Central memory CD4-positive, alpha-beta T cell (primary cell): ENCODE measurements at places on chromosomes 1 and 21.

DNA sequence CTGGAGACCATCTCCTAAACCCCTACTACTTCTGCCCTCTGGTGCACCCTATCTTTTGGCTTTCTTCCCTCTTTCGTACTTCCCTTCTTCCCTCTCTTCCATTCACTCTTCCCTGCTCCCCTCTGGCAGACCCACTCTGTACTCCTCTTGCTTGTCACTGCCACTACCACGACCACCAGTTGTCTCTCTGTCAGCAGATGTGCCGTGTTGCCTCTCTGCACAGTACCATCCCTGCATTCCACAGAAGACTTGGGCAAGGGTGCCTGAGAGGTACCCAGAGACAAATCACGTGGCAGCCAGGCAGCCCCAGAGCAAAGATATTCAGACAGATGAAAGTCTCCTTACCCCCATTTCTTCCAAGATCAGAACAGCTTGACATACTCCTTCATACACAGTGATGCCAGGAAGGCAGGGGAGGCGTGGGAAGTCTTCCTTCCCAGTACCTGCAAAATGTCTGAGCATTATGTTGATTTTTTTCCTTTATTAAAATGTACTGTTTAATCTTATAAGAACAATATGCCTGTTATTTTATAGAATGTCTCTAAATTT lies 15.0 kb downstream of the CAMSAP2 start:
- DNase-seq = no peak

DNA sequence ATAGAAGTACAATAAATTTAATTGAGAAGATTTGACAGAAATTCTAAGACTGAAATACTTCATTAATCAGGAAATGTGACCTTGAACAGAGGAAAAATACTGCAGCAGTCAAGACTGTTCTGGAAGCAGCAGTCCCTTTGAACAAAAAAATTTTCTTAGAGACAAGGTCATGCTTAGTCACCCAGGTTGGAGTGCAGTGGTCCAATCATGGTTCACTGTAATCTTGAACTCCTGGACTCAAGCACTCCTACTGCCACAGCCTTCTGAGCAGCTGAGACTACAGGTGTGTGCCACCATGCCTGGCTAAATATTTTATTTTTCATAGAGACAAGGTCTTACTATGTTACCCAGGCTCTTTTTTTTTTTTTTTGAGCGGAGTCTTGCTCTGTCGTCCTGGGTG lies 1.9 kb upstream of the CCDC30 start:
- no peak for DNase-seq

DNA sequence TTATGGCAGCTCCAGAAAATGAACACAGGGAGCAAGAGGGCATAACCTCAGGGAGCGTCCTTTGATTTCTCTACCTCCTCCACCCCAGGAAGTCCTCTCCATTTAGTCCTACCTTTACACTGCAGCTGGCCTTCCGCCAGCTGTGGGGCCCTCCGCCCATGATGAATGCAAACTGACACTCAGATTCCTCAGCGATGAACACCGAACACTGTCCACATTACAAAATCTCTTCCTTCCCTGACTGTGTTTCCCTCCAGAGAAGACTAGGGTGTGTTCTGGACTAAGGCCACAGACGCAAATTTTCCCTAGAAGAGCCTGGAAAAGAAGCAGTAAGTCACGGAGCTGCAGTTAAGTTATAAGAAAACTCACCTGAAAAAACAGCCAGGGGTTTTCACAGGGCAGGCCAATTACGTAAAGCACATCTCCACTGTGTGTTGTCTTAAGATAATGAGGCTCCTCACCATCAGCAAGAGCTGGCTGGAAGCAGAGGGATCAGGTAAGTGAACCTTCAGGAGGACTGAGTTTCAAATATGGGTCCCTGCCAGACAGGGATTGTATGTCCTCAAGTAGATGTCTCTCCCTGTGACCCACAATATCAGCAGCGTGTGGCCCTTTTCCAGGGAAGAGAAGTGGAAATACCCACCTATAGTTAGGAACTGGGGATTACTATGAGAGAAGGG lies 46.3 kb upstream of the ATP1B1 start:
- DNase-seq = no peak

DNA sequence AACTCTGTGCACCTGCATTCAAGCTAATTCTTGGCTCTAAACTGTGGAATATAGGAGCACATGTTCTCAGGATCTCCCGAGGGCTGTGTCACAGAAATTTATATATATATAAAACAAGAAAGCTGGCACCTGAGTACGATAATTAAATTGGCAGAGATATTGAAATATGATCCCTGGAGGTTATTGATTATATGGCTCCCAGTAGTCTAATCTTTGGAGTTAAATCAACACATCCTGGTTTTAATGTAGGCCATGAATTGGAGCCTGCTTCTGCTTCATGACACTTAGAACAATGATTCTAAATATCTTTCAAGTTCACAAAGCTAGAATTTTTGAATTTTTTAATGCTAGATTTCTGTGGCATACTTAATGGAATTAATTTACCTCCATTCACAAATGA lies 84.3 kb downstream of the CTH start:
- no peak for DNase-seq

- DNase-seq = peak; percentile 50
Observed at GRCh38 chr1:62437273-62437940, 558 bp downstream of the USP1 start.

DNA sequence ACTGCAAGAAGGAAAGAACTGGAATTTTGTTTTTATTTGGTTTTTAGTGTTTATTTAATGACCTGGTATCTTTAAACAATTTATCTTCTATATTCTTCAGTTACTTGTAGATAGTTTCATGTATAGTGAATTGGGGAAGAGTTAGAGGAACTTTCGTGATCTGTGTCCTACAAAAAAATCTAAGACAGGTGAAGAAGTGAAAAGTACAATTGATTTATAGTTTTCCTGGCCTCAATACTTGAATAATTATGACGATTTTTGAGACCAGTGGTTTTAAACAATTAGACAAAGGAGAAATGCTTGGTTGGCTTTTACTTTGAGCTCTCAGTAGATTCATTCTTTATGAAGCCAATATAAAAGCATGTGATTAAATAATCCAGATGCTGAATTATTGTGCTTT lies 7.5 kb downstream of the MIER1 start:
- DNase-seq = no peak

- DNase-seq = no peak
Observed at GRCh38 chr1:44947063-44947773, 39.2 kb downstream of the EIF2B3 start.

- no peak for DNase-seq
Observed at GRCh38 chr1:153262462-153263157, 3.1 kb downstream of the LORICRIN start.

DNA sequence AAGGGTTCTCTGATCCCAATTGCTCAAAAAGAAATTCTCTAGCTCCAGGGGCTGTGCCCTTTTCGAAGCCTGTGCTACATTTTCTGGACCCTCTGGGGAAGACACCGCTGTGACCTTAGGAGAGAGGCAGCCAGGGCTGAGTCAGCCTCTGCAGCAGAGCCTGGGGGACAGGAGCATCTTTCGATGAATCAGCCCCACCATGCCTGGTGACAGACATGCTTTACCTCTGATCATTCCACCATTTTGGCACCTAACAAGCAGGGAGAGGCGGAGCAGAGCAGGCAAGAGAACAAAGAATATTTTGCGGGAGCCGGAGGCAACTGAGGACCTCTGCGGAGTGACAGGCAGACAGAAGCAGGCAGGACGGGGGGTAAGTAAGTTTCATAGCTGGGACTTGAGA lies 84.9 kb downstream of the VWA5B1 start:
- DNase-seq = no peak

DNA sequence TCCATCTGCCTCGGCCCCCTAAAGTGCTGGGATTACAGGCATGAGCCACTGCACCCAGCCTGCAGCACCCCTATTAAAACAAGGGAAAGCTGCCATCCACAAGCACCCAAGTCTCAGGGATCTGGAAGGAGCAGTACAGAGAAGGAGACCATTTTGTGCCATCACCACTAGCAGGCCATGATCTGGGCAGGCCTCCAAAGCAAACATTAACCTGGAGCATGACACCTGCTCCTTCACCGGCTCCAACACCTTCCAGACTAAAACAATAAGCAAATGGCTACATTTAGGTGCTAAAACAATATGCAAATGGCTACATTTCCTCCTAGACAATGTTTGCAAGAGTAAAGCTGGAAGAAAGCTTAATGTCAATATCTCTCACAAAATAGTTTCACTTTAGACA lies 16.7 kb downstream of the MEAF6 start:
- no peak for DNase-seq

DNA sequence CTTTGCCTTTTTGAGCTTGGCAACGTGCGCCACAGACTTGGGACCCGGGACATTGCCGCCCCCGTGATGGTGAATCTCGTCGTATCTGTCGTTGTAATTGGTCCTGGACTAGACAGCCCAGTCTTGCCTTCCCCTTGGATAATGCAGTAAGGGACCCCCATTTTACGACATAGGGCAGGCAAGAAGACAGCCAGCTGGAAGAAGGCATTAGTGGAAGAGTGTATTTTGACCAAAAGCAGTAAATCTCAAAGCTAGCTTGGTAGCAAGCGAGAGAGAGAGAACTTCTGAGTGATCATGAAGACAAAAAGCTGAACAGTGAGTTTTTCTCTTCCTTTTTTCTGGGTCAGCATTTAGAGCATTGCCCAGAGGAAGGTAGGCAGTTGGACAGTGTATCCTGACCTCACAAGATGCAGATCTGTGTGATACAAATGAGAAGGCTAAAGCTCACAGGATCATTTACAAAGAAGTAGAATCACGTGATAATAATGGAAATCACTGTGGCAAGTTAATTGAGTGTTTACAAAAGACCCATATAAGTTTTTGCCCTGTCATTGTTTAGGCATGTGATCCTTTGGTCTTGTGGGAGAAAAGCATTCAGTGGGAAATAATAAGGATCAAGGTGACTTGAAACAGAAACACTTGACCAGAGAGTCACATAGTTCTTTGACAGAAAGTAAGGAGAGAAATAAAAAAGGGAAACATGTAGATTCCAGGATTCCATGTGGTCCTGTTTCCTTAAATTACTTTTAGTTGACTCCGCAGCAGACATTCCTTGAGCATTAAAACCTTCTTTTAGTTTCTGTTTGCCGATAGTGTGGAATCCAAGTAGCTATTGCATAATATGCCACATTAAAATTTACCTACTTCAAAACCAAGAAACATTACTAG lies 66.3 kb downstream of the CNST start:
- no peak for DNase-seq

DNA sequence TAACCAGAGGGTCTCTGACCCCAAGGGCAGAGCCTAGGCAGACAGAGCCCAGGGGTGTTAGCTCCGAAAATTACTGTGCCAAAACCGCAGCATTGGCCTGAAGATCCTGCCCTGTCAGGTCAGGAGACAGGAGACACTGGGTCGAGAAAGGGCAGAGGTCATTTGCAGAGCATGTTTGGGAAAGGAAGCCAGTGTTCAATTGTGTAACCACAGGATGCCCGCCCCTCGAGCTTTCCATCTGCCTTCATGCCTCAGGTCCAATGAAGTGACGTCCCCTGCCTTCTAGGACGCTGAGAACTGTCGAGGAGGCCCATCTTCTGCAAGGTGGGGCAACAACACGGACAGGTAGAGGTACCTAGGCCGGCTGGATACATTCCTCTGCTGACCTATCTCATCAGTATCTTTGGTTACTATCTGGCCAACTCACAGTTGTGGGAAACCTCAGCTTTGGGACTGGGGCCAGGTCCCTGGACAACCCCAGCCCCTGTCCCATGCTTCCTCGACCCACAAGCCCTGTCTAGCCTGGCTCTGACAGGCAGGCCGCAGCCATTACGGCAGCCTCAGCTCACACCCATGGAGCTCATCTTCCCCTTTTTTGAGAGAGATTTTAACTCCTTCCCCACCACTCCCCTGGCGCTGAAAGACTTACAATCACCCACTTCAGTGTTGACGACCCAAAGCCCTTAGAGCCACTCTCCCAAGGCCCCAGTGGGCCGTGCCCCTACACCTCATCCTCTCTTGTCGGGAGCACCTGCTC lies 1.3 kb downstream of the ARL8A start:
- no peak for DNase-seq

DNA sequence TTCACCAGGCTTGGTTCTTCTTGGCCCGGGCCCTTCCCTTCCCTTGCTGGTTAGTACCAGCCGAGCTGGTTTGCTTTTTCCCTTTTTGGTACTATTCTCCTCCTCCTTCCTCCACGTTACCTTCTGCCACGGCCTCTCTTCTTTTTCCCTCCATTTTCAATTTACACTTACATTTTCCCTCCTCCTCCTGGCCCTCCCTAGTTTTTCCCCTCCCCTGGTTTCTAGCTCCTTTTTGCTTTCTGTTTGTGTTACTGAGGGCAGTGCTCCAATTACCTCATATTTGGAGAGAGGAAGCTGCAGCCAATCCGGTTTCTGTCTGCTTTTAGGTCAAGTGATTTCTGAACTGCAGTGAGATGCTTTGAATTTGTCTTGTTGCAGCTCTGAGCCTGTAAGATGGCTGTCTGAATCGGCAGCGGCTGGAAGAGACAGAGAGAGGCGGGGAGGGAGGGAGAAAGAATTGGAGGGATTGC lies 63.7 kb downstream of the MACF1 start:
- peak; percentile 39 for DNase-seq

- no peak for DNase-seq
Observed at GRCh38 chr1:241096982-241097381, 260.0 kb downstream of the RGS7 start.

- DNase-seq = no peak
Observed at GRCh38 chr1:158809862-158810261, 21.3 kb upstream of the MNDA start.

DNA sequence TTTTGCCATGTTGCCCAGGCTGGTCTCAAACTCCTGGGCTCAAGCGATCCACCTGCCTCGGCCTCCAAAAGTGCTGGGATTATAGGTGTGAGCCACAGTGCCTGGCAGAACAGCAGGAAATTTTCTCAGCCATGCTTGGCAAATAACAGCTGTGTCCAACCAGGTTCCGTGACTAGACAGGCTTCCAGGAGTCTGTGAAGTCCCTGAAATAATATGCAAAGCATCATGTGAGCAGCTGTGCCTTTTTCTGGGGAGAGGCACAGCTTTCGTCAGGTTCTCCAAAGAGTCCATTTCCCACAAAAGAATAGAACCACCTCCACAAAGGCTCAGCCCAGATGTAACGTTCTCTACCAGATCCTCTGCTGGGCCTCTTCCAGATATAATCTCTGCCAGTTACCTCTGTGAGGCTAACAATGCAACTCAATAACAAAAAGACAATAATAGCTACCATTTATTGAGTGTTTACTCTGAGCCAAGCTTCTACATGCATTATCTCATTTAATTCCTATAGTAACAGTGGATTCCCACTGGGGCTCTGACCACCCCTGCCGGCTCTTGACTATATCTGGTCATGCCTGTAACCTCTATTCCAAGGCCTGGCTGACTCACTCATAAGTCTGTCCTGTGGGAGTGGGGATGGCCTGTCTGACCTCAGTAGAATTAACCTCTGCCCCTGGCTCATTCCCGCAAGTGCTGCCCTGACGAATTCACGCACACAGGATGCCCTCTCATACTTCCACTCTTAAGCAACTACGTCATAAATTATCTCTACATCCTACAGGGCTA lies 4.0 kb upstream of the NKAIN1 start:
- DNase-seq = no peak

GRCh38 chr1:107378426-107378825 lies 237.6 kb downstream of the NTNG1 start:
- no peak for DNase-seq

GRCh38 chr21:43691801-43692200 lies 27.1 kb upstream of the PDXK start:
- no peak for DNase-seq

- DNase-seq = no peak
Observed at GRCh38 chr1:29196863-29197589, 15.3 kb upstream of the SRSF4 start.

- DNase-seq = no peak
Observed at GRCh38 chr1:10667861-10668761, 128.3 kb downstream of the CASZ1 start.

- DNase-seq = no peak
Observed at GRCh38 chr21:28419811-28420210, 572.9 kb downstream of the LTN1 start.

- DNase-seq = no peak
Observed at GRCh38 chr1:180376800-180377199, 125.6 kb downstream of the ACBD6 start.
